ENCODE measurements at places on chromosomes 11 and 22.

DNA sequence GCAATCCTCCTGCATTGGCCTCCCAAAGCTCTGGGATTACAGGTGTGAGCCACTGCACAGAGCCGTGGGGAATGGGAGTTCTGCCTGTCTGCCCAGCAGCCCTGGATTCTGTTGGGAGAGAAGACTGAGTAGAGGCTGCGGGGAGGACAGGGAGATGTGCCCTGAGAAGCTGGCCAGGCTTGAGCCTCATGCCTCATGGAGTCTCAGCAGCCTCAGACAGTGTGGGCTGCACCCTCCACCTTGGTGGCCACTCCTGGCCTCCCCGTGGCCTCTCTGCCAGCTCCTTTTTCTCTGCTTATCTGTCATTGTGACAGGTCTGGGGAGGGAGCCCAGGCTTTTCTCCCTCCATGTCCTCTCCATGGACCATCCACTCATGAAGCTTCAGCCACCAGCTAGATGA lies 43.2 kb downstream of the DKK3 start:
- no peak for DNase-seq

GRCh38 chr11:19506816-19507486 lies 205.7 kb upstream of the NAV2 start:
- DNase-seq = no peak

DNA sequence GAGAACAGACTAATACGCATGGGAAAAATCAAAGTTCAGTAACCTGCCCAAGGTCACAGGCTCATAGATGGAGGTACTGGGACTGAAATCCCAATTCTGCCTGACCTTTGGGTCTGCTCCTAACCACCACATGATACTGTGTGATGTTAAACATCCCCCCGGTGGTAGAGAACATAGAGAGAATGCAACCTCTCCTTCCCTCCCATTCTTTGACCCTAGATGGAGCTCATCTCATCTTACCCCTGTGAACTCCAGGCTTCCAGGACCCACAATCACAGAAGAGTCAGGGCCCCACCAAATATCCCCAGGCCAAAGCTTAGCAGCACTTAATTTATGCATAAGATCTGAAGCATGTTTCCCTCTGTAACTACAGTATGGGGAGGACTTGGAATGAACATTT lies 198.5 kb downstream of the MYO18B start:
- DNase-seq = no peak

- DNase-seq = peak; percentile 83
These were observed at the start of gene B4GAT1 for GRCh38 chr11:66347425-66348276. B4GAT1 (minus strand) TSS chr11:66347629; CDS start chr11:66347545, 84 bp downstream.

GRCh38 chr11:288478-289397 lies at the start of gene PGGHG:
PGGHG (plus strand) TSS chr11:289126; CDS start chr11:289817, 691 bp downstream.
- peak; percentile 85 for DNase-seq

GRCh38 chr11:107140983-107141382 lies 122.7 kb upstream of the GUCY1A2 start:
- DNase-seq = no peak

DNA sequence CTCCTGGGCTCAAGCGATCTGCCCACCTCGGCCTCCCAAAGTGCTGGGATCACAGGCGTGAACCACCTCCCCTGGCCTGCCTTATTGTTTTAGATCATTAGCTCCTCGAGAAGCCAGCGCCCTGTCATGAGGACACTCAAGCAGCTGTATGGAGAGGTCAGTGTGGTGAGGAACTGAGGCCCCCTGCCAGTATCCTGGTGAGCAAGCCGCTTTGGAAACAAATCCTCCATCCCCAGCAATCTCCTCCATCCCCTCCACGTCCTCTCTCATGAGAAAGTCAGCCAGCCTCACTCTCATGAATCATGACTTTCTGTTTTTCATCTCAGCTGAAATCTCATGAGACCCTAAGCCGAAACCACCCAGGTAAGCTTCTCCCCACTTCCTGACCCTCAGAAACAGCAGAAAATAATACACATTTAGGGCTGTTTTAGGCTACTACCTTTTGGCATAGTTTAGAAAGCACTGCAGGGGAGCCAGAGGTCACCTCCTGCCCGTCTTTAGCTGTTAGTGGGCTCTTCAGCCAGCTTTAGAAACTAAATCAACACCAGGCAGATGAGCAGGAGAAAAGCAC lies 56.0 kb downstream of the CTTN start:
- no peak for DNase-seq

DNA sequence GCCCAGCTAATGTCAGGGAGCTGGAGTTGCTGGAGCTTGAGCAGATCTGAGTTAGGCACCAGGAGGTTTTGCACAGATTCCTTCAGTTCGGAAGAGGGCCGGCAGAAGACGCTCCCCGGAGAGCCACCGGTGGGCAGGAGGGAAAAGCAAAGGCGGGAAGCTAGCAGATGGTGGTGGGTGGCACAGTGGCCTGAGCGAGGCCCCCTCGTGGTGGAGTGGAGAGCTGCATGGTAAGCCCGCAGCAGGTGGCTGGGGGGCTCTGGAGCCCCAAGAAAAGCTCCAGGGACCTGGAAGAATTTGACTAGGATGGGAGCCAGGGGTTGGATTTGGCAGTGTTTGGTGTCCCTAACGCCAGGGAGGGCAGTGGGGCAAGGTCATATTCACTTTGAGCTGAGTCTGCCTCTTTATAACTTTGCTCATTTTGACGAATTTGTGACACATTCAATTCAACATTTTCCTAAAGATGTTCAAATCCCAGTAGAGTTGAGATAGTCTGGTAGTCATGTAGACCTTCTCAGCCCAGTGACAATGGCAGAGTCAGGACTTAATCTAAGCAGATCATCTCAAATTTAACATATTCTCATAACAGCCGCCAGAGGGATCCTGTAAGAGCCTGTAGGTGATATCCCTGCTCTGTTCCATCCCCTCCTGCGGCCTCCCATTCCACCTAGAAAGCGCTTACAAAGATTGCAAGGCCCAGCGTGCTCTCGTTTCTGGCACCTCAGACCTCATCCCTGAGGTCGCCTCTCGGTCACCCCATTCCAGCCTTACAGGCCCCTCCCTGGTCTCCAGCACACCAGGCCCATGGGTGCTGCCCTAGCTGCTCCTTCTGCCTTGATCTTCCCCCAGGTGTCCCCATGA lies 57.9 kb downstream of the TRIM29 start:
- DNase-seq = no peak

GRCh38 chr11:71322192-71322735 lies 69.9 kb upstream of the SHANK2 start:
- DNase-seq = peak; percentile 49

- peak; percentile 85 for DNase-seq
These were observed 3.6 kb downstream of the AHNAK start for GRCh38 chr11:62542750-62543567.
